ENCODE measurements at places on chromosomes 7 and 10.

DNA sequence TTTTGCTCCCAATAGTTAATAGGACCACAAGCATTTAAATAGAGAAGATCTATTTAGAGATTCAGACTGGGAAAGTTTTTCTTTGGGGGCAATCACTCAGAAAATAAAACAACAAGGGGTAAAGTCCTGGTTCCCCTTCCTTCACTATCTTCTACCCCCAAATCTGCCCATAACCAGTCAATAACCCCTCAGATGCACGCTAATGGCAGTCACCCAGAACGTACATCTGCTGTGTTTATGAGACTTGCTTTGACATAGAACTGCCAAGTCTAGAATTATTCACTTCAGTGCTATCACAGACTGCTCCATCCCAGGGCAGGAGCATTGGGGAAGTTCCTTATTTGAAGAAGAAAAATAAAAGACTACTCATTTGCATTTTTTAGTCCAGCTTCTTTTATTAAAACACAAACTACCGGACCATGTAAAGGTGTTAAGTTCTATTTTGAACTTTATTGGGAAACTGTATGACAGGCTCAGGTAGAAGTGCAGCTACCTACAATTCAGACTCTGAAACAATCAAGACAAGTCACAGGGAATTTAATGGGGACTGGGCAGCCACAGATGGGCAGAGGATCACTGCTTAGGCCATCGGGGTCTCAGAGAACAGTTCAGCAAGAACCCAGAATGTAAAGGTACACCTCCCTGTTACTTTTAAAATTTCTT, 38.4 kb downstream of the ANK3 start:
- no peak for DNase-seq

- DNase-seq, result no peak
Measured at GRCh38 chr7:127512663-127513062, 72.7 kb downstream of the GCC1 start.

DNA sequence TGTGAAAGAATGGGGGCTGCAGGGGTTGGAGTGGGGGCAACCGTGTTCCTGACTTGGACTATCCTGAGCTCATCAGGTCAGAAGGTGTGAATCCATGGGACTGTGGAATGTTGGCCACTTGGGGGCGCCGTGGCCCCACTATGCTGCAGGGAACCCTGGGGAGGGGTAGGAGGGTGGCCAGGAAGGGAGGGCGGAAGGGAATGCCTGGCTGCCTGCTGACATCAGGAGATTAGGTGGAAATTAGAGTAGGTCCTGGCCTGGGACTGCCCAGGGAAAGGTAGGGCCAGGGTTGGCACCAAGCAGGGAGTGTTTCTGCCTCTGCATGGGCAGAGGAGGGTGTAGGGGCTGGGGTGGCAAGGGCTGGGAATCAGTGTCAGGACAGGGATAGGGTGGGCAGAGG, 65.8 kb upstream of the PRSS58 start:
- no peak for DNase-seq

GRCh38 chr10:6044060-6044459, 18.1 kb downstream of the IL2RA start:
- no peak for DNase-seq

DNA sequence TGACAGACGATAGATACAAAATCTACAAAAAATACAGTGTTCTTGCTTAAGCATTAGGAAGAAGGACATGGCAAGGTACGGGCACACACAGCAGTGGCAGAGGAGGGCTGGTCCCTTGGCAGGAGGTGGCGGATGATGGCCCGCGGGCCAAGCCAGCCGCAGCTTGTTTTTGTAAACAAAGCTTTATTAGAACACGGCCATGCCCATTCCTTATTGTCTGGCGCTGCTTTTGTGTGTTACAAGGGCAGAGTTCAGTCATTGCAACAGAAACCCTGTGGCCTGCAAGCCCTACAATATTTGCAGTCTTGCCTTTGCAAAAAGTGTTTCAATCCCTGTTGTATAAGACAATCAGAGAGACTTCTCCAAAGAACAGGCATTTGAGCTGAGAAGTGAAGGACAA, 30.7 kb downstream of the FGFR2 start:
- no peak for DNase-seq

GRCh38 chr7:94547126-94547525, 37.5 kb downstream of the CASD1 start:
- no peak for DNase-seq

DNA sequence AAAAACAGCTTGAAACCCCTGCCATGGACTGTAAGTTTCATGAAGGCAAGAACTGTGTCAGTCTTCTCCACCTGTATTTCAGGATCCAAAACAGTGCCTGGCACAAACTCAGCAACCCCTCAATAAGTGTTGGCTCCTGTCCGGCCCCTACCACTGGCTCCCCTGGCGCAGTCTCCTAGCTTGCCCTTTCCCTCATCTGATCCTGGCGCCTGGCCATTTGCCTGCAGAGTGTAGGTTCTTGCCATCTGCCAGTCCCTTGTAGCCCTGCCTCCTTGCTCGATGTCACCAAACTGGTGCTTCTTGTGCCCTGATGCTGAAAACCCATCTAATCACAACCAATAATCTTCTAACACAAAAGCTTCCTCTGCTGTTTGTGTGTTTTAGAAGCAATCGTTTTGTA, 60.4 kb downstream of the LGI1 start:
- DNase-seq, result no peak

DNA sequence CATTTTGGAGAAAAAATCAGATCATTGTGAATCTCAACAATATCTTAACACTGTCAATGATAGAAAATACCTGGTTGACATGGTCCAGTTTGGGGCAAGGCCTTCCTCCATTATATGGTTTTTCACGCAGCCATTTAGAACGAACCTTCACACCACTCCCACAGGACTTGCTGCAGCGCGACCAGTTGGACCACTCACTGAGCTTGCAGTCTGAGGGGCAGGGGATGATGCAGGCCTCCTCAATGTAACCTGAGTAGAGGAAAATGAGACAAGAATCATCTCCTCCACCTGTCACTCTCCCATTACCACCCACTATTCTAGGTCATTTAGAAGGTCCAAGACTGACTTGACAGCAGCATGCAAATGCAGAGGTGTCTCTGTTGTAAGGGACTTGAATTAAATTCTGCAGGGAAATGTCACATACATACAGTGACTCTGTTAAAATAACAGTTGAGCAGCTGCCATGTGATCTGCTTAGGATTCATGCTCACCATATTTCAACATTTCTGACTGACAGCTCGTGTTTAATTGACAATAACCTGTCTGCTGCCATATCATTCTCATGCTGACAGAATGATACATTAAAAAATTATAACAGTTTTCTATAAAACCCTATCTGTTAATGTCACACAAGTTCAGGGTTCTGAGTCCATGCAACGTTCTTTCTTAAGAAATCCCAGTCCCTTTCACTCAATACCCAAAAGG, 403.0 kb downstream of the THSD7A start:
- no peak for DNase-seq

- DNase-seq, result no peak
Measured at GRCh38 chr7:133522501-133522900, 269.6 kb downstream of the EXOC4 start.

DNA sequence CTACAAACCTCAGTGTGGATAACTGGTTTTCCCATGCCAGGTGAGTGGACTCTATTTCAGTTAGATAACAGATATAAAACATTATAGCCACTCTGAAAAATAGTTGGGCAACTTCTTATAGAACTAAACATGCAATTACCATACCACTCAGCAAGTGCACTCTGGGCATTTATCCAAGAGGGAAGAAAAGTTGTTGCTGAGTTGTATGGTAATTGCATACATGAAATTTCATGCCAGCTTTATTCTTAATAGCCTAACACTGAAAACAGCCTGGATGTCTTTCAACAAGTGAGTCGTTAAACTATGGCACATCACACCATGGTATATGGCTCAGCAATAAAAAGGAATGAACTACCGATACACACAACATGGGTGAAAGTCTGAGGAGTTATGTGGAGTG, 10.6 kb upstream of the UPP1 start:
- DNase-seq, result no peak

DNA sequence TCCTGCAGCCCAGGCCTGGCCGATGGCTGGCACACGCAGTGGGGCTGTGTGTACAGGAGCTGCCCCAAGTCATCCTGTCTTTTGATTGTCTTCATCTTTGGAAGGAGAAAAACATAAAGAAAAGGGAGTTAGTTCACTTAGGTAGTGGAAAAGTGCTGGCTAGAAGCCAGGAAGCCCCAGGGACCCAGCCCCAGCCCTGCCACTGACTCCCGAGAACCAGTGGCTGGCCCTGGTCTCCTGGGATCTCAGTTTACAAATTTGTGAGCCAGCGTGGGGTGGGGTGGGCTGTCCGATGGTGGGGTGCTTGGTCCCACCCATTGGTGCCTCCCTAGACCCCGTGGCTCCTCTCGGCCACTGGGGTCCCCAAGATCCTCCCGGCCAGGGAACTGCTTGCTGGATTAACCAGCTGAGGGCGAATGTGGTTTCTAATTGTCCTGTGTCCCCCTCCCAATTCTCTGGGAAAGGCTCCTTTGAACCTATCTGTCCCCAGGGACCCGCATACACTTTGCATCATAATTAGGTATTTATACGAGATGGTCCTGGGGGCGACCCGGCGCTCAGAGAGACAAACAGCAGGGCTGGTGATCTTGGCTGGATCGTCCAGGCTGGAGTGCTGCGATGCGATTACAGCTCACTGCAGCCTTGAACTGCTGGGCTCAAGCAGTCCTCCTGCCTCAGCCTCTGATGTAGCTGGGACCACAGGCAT, 16.3 kb upstream of the CHST12 start:
- DNase-seq, result no peak

DNA sequence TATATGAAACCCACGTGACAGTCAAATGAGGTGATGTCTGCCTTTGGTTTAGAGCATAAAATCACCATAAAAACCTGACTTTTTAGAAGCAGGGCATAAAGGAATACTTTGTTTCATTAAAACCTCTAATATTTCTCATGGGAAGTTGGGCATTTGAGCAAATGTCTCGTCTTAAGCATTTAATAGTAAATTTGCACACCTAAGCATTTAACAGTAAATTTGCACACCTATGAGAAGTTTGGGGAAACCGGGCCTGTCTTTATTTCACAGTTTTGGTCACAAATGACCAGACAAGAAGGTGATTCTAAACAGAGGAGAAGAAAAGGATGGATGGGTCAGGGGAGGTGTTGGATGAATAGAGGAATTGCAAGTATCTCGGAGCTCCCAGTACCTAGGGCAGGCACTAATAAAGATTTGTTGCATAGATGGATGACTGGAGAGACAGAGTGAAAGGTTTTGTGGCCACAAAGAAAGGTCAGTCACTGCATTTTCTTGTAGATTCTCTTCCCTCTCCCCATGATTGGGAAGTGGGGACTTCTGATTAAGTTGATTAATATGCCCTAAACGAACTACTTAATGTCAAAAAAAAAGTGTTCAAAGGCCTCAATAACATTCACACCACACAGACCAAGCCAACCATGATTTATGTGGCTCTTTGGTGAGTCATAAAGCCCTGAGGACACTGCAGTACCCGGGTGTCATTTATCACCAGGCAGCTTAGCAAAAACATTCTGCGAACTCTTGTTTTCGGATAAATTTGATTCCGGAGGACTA, 158.2 kb downstream of the SPAG6 start:
- DNase-seq, result no peak

DNA sequence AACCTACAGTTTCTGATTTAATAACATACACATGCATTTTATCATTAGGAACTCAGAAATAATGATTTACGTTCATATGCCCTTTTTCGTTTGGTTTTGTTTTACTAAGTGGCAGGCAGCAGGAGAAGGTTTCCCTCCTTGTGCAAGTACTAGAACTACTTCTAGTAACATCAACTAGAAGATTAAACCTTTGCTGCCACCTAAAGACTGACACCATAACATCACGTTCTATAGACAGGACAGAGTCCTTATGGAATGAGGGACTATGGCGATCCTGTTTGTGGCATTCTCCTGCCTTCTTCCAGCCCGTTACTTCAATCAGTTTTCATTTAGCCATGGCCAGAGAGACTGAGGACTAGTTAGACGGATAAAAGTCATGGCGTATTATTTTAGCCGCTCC, 53.2 kb downstream of the GAD2 start:
- DNase-seq, result no peak

GRCh38 chr7:156148995-156149394, 336.7 kb upstream of the SHH start:
- no peak for DNase-seq

DNA sequence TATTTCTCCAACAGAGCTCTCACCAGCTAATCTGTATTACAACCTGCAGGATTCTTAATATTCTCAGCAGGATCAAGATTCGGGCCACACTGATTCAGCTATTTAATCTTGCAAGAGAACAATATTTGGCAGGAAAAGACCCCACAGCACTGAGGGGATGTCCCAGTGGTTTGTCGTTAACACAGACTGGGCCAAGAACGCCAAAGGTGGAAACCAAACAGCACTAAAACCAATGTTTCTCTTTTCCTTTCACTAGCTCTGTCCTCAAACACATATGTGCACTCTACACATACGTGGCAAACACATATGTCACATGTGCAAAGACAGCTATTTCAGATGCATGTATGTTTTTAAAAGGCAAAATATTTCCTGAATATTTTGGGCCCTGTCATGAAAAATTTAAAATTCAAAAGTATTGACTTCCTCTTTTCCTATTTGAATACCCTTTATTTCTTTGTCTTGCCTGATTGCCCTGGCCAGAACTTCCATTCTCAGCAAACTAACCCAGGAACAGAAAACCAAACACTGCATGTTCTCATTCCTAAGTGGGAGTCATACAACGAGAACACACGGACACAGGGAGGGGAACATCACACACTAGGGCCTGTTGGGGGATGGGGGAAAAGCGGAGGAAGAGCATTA, 51.7 kb upstream of the NEBL start:
- DNase-seq, result no peak

- no peak for DNase-seq
Measured at GRCh38 chr7:17770710-17771375, 169.5 kb downstream of the SNX13 start.

DNA sequence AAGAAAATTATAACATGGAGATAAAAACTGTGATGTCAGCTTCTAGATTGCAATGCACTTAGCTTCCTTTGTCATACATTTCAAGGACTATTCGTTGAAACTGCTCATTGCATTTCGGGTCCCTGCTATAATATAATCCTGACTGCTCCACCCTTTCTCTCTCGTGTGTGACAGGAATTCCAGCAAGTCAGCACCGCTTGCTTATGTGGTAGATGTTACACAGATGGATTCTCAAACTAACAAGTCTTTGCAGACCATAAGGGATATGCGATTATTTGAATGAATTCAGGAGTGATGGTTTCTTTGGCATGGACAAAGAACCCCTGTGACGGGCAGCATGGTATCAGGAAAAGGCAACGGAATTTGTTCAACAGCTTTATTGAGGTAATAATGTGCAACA, 184.0 kb downstream of the GRID1 start:
- no peak for DNase-seq

GRCh38 chr10:63866747-63867140, 345.5 kb downstream of the REEP3 start:
- no peak for DNase-seq

GRCh38 chr7:820341-820740, 11.9 kb upstream of the SUN1 start:
- no peak for DNase-seq

- DNase-seq, result peak; percentile 83
Measured at GRCh38 chr10:11757454-11757820, 15.3 kb downstream of the ECHDC3 start.

GRCh38 chr7:70698219-70698832, 433.6 kb upstream of the GALNT17 start:
- no peak for DNase-seq

All from non-pigmented ciliary epithelial cell (primary cell).